Activated CD4-positive, alpha-beta T cell treated with anti-CD3 and anti-CD28 coated beads, Interleukin-2, Interleukin-6, amounts not matched to agents 100 ng/mL and 50 ng/mL, durations not matched to agents 16 hours and 8 hours (primary cell): ENCODE measurements at places on chromosomes 2 and 18.

- DNase-seq: no peak
Measured at GRCh38 chr2:208311321-208311720, 45.3 kb downstream of the PIKFYVE start.

DNA sequence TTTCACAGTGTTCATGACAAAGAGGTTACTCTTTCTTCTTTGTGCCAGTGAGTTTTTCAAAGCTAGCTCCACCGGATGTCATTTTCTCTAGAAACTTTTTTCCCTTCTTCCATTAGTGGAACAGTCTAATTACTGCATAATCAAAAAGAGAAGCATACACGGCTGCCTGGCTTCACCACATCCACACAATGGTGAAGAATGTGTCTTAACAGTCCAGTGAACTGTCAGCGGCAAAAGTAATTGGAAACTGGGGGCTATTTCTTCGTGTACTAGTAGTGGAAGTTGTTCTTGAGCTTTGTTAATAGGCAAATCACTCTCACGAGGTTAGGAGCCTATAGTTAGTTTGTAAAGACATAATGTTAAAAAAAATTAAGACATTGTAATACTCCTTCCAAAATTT lies 32.9 kb upstream of the PIK3C3 start:
- DNase-seq: no peak

DNA sequence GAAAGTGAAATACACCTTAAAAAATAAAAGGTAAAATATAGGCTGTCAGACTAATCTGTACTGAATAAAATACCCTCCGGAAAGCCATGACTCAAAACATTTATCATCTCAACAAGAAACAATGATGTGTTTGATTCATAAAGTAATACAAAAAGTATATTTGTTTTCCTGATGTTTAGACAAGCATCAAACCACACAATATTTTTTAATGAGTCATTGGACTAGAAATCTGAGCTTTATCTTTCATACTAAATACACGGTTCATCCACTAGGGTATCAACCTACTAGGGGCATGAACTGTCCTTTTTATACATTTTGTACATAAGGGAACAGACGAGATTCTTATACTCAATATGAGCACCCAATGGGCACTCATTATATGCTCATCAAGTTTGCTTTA lies 31.3 kb downstream of the CD226 start:
- DNase-seq: no peak

- DNase-seq: no peak
Measured at GRCh38 chr18:68734308-68734707, 19.4 kb upstream of the TMX3 start.

GRCh38 chr18:10951631-10952544 lies 197.5 kb downstream of the PIEZO2 start:
- DNase-seq: no peak

DNA sequence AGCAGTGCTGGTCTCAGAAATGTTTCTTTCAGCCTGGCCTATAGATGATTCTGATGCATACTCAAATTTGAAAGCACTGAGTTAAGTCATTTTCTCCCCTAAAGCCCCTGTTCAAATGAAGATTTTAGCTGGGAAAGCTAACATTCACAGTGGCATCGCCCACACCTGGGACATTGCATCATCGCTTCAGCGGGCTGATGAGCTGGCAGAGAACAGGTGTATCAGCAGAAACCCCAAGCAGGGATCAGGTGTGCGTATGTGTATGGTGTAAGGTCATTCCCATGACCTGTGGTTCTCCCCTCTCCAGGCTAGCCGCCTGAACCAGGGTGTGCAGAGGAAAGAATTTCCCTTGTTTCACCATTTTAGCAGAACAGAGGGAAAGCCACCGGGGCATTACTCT lies 56.3 kb downstream of the EPAS1 start:
- no peak for DNase-seq

- DNase-seq: peak; percentile 27
Measured at GRCh38 chr2:49490710-49491109, 336.4 kb upstream of the FSHR start.

- DNase-seq: no peak
Measured at GRCh38 chr2:56169521-56169920, 14.3 kb upstream of the CCDC85A start.

DNA sequence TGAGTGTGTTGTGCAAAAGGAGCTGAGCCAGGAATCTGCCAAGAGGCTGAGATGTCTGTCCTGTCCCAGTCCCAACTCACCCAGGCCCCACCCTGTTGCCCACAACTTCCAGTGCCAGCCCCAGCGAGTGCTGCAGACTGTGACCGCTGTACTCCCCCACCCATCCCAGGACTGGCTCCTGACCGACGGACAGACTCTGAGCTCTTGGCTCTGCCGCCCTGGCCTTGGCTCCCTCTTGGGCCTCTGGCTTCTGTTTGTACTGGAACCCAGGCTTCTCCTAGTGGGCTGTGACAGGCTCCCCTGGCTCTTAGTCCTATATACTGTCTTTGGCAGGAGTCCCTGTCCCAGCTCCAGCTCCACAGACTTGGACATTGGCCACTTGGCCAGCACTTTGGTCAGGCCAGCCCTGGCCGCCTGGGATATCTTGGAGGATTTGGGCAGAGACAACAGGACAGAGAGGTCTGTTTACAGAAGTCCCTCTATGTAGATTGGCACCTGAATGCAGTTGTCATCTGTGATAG lies 41.1 kb downstream of the ACOXL start:
- DNase-seq: no peak

DNA sequence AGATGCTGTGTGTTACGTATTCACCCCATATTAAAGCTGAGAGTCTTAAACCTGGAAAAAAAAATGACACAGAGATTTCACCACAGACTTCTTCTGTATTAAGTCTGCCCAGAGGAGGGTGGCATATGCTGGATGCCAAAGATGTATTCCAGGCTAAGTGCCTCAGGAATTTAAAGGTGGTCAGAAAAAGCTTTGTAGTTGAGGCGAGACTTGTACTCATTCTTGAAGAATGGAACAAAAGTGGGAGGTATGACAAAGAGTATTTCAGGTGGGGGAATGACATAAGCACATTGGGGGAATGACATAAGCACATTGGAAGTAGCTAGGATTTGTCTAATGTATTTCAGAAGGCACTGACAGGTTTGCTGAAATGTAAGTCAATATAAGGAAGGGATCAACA lies 98.6 kb downstream of the BABAM2 start:
- DNase-seq: no peak

GRCh38 chr2:73699437-73699836 lies 37.7 kb downstream of the TPRKB start:
- no peak for DNase-seq
